Activated CD8-positive, alpha-beta T cell treated with anti-CD3 and anti-CD28 coated beads, Interleukin-2, amount 10 ng/mL, durations not matched to agents 7 days and 5 days (primary cell): ENCODE measurements at places on chromosomes 6 and 20. TPM values are rescaled to one million over a fixed set of nuclear protein-coding genes. Genes with fewer than 3 reads are reported as not detected.
A peak's percentile ranks its signal among the peaks of the same experiment; 100 is the strongest.

TRIM10 gene
- not detected for total RNA-seq

SIM1 gene
- total RNA-seq, result not detected

EYA2 gene
- total RNA-seq, result not detected

CLPSL2 gene
- total RNA-seq, result not detected

SGK2 gene
- total RNA-seq, result 0.10 TPM

PBOV1 gene
- total RNA-seq, result not detected

IRAK1BP1 gene
- total RNA-seq, result 2.4 TPM

EMILIN3 gene
- total RNA-seq, result not detected

SOBP gene
- total RNA-seq, result 1.2 TPM

FILIP1 gene
- total RNA-seq, result not detected

DNA sequence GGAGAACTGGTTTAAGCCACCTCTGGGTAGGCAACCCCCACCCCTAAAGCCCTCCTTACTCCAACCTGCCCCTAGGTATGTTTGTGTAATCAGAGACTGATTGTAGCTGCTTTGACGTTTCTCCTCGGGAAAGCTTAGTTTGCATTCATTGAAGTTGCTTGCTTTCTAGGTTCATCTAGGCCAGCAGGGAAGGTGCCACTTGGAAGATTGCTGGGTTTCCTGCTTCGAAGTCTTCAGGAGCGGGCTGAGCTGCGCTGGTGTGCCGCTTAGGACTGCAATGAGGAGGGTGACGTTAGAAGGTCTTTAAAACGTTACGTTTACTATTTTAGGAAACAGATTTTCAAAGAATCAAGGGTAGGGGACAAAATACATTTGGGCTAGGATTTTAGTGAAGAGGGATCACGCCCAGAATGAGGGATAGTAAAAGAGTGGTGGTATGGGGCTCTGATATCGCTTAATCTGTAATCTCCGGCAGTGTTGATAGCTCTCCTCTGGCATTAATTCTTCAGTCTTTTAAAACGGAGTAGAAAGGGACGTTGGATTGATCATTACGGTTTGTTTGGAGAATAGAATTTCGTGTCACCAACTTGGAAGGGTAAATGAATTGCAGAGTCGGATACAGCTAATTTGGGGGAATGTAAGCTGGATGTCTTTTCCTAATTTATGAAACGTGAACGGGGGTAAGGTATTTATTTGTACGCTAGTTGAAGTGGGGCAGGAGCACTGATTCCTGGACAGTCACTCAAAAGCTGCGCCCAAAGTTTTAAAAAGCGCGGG, 92.6 kb upstream of the PRDM1 start:
- peaks cover 63% of the 10 kb centered on the region for H3K27me3 ChIP-seq
- H3K27ac ChIP-seq, result peak overlapping the region; percentile 53
- DNase-seq, result no peak

DNA sequence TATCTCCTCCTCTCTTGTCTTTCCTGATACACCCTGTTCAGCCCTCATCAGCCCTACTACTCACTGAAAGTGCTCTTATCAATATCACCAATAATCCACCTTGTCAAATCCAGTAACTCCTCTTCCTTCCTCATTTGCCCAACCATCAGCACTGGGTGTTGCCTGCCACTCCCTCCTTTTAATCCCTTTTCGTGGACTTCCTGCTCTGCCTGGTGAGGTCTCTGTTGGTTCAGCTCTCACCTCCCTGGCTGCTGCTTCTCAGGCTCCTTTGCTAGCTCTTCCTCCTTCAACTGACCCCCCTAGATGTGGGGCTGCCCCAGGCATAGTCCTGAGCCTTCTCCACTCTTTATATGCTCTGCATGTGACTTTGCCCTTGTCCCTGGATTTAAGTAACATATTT, 92.5 kb downstream of the PREP start:
- H3K4me1 ChIP-seq, result no peaks in the 10 kb centered on the region
- DNase-seq, result no peak
- H3K4me3 ChIP-seq, result no peak overlapping the region

DNA sequence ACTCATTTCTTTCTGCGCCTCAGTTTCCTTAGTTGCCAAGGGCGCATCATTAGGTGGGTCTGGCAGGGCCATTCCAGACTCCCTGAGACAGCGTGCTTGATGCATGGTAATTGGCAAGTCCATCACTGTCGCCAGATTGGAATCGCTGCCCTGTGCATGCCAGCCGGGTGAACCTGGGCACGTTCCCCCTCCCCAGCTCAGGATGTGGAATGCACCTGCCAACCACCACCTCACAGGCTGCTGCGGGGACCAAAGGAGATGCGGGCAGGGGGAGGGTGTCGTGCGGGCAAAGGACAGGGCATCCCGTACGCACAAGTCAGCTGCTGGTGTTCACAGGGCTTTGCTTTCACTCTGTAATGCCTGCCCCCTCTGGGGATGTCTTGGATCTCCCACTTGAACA, 36.4 kb upstream of the PMEPA1 start:
- H3K4me1 ChIP-seq, result peaks cover 14% of the 10 kb centered on the region
- no peak overlapping the region for H3K27ac ChIP-seq
- H3K36me3 ChIP-seq, result no peaks in the 10 kb centered on the region
- no peak overlapping the region for H3K4me3 ChIP-seq
- DNase-seq, result no peak
- H3K27me3 ChIP-seq, result peaks cover 25% of the 10 kb centered on the region

- H3K27ac ChIP-seq, result no peak overlapping the region
- DNase-seq, result no peak
- no peaks in the 10 kb centered on the region for H3K36me3 ChIP-seq
These were observed 288.0 kb upstream of the AGPAT4 start for GRCh38 chr6:161561908-161562307.

- no peak overlapping the region for H3K4me3 ChIP-seq
- no peaks in the 10 kb centered on the region for H3K4me1 ChIP-seq
- H3K27ac ChIP-seq, result no peak overlapping the region
- DNase-seq, result no peak
These were observed 135.6 kb downstream of the MMS22L start for GRCh38 chr6:97147421-97147820.

DNA sequence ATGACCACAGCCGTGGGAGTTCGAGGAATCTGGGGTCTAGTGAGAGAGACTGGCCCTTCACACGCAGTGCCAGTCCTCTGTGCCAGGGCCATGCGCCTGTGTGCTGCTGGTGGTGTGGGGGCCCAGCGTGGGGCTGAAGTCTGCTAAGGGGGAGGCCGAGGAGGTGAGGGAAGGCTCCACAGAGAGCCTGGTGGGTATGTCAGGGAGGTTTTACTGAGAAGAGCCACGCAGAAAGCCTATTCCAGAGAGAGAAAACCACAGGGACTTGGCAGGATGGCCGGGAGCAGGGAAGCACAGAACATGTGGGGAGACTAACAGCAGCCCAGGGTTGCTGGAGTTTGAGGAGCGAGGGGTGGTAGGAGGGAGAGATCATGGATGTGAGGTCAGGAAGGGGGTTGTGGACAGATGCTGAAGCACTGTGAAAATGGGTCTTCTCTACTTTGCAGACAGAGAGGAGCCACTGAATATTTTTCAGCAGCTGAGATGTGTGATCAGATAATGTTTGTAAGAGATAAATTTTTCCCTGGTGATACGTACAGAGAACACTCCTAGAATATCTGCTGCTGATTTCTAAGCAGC, 35.3 kb downstream of the DUSP22 start:
- DNase-seq, result no peak
- no peak overlapping the region for H3K4me3 ChIP-seq
- no peaks in the 10 kb centered on the region for H3K27me3 ChIP-seq
- peak overlapping the region; percentile 39 for H3K27ac ChIP-seq
- H3K4me1 ChIP-seq, result no peaks in the 10 kb centered on the region

GRCh38 chr6:41538556-41539182, 7.5 kb upstream of the FOXP4 start:
- no peaks in the 10 kb centered on the region for H3K36me3 ChIP-seq
- no peak for DNase-seq
- peaks cover 61% of the 10 kb centered on the region for H3K27me3 ChIP-seq
- H3K27ac ChIP-seq, result no peak overlapping the region

- H3K4me1 ChIP-seq, result peaks cover 10% of the 10 kb centered on the region
- H3K27me3 ChIP-seq, result peaks cover 29% of the 10 kb centered on the region
- H3K27ac ChIP-seq, result no peak overlapping the region
These were observed 36.8 kb downstream of the YTHDF1 start for GRCh38 chr20:63178889-63179686.

GRCh38 chr6:30453508-30454116, 35.7 kb upstream of the HLA-E start:
- H3K4me3 ChIP-seq, result no peak overlapping the region
- H3K27me3 ChIP-seq, result peaks cover 84% of the 10 kb centered on the region
- peak; percentile 89 for DNase-seq
- H3K4me1 ChIP-seq, result peaks cover 29% of the 10 kb centered on the region
- H3K27ac ChIP-seq, result no peak overlapping the region

- peaks cover 2% of the 10 kb centered on the region for H3K27me3 ChIP-seq
- no peak overlapping the region for H3K4me3 ChIP-seq
These were observed 277.0 kb downstream of the PREX1 start for GRCh38 chr20:48550814-48551213.

DNA sequence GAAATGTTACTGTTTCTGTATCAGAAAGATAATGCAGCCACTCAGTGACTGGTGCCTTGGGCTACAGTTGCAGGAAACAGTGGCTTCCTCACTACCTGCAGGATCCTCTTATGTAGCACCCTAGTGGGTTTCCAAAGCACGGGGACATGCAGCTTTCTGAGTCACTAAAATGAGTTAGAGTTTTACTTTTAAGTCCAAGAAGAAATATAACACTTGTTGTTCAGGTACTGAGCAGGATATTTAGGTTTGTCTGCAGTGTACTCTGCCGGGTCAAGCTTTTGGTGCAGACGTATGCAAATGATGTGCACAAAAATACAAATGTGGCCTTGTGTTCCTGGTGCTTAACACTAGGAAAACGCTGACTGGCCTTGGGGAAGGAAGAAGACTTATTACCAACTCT, 22.0 kb downstream of the ACSS1 start:
- DNase-seq, result peak; percentile 65
- H3K27me3 ChIP-seq, result no peaks in the 10 kb centered on the region
- H3K36me3 ChIP-seq, result peaks cover 11% of the 10 kb centered on the region
- H3K4me3 ChIP-seq, result peak overlapping the region; percentile 52
- peak overlapping the region; percentile 86 for H3K27ac ChIP-seq

DNA sequence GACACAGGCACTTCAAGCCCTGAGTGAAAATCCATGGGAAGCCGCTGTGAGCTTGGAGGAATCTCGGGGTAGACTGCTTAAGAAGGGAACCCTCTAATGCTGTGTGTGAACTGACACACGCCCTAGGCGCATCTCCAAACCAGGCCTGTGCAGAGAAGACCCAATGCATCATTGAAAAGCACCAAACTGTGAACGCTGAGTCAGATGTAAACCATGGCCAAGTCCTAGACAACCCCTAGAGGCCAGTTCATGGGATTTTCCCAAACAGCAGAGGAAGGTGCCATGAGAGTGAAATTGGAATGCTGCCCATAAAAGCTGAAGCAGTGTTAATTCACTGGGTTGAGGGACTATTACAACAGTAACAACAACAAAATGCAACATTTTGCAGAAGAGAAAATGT, 296.5 kb downstream of the SMOC2 start:
- DNase-seq, result no peak
- H3K27me3 ChIP-seq, result no peaks in the 10 kb centered on the region
- no peaks in the 10 kb centered on the region for H3K4me1 ChIP-seq

DNA sequence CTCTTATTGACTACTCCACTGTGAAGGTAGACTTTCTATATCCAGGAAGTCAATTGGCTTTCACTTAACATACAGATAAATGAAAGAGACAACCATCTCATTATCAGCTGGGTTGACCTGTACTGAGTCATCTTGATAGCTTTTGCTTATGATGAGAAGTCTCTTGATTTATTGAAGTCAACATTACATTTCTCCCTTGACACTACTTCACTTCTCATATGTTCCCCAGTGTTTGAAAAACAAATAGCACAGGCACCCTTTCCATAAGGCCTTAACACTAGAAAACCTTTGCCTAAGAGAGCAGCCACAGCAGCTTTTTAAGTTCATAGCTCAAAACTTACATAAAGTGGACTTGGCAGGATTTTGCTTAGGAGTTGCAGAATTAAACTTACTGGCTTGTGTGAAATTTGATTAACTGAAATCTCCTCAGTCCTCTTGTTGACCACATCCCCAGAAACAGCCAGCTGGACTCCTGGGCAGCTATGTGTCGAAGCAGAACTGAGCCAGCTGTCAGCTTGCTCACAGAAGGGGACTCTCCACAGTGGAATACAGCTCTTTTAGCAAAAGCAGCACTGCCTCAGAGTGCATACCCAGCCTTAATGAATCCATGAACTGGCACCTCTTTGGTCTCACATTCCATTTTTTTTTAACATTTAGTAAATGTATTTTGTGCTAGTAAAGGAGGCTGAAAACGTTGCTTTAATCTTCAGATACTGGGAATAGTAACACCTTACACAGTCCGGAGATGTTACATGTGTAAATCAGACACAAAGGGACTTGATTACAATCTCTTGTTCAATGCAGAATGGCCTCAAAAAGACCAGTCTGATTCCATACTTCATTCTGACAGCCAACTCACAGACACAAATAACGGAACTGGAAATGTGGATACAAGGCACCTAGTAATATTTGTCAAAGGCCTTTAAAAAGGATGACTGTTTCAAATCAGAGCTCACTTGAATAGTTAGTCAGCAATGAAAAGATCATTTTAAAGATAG, 1532.7 kb downstream of the HACE1 start:
- H3K36me3 ChIP-seq, result no peaks in the 10 kb centered on the region
- no peaks in the 10 kb centered on the region for H3K4me1 ChIP-seq
- H3K27me3 ChIP-seq, result no peaks in the 10 kb centered on the region

GRCh38 chr6:162854734-162855191, 127.0 kb downstream of the PACRG start:
- H3K36me3 ChIP-seq, result no peaks in the 10 kb centered on the region
- H3K27ac ChIP-seq, result no peak overlapping the region
- H3K4me1 ChIP-seq, result no peaks in the 10 kb centered on the region
- H3K4me3 ChIP-seq, result no peak overlapping the region
- no peak for DNase-seq
- no peaks in the 10 kb centered on the region for H3K27me3 ChIP-seq

DNA sequence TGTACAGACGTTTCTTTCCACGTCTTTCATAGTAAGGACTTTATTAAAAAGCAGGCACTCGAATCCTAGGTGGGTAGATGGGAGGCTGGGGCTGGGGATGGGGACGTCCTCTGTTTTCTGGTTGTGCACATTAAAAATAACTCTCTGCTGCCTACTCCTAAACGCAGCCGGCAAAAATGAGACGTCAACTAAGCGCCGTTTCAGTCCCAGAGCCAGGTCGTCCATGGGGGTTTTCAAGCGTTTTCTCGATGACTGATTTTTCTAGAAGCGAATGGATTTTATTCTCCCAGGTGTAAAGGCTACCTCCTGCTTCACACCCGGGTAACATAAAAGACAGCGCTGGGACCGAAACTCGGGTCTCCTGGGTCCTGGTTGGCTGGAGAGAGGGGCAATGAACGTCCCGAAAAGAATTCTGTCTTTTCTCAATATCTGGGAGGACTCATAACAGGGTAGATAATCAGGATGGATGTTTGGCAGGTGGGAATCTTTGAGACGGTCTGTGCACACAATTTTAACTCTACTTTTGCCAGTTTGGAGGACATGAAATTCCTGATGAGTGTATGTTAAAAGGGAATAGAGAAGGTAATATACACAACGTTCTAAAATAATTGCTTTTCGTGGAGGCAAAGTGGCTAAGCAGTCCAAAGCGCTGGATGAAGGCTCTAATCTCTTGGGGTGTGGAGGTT, 25.2 kb downstream of the GPX6 start:
- no peak for DNase-seq
- H3K4me1 ChIP-seq, result peaks cover 27% of the 10 kb centered on the region
- H3K4me3 ChIP-seq, result peak overlapping the region; percentile 53
- peaks cover 5% of the 10 kb centered on the region for H3K36me3 ChIP-seq
- H3K27ac ChIP-seq, result peak overlapping the region; percentile 59
- peaks cover 49% of the 10 kb centered on the region for H3K27me3 ChIP-seq

GRCh38 chr6:53573299-53573698, 28.4 kb upstream of the GCLC start:
- H3K4me1 ChIP-seq, result peaks cover 3% of the 10 kb centered on the region
- H3K4me3 ChIP-seq, result no peak overlapping the region
- H3K27me3 ChIP-seq, result peaks cover 2% of the 10 kb centered on the region
- H3K27ac ChIP-seq, result no peak overlapping the region
- DNase-seq, result no peak
